Jurkat, Clone E6-1 (cell line): ENCODE measurements at places on chromosomes 3 and 15.

DNA sequence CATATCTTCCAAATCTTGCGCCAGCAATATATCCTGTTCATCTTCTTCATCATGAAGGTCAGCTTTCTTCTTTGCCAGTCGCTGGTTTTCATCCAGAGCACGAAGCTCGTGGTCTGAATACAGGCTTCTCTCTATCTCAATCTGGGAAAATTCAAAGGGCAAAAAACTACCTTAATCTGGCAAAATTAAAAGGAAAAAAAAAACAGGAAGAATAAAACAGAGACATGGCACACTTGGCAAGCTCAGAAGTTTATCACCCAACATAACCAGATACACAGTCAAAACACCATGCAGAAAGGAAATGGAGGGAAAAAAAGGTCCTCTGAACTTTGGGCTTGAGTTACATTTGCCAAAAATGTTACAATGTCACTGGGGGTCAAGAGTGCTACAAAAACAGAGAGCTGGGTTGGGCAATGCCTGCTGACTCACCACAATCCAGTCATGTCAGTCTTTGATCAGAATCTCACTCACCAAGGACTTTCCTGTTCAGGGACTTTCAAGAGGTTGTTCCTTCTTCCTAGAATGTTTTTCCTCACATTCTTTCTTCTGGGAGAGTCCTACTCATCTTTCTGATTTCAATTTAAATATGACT lies 1.5 kb downstream of the MRPL46 start:
- no peak for DNase-seq

GRCh38 chr3:175546115-175546514 lies 687.0 kb downstream of the NAALADL2 start:
- DNase-seq = no peak

- no peak for DNase-seq
Observed at GRCh38 chr3:14810070-14810791, 8.5 kb upstream of the FGD5 start.

DNA sequence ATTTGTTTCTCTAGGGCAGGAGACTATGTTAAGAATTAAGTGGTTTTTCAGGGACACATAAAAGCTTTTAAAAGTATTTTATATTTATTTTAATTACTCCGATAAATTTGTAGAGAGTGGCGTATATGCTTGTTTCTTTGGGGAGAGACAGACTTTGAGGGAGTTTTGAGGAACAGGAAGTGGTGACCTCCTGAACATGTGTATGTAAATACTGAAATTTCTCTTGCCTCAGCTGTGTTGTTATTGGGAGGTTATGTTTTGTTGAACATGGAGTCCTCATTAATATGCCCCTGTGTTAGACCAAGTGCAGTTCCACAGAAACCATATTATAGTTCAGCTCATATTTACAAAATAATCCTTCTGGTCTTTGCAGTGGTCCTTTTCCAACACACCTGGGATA lies 41.8 kb upstream of the UTS2B start:
- DNase-seq = no peak

- DNase-seq = no peak
Observed at GRCh38 chr3:23837691-23838090, 31.9 kb downstream of the UBE2E1 start.

DNA sequence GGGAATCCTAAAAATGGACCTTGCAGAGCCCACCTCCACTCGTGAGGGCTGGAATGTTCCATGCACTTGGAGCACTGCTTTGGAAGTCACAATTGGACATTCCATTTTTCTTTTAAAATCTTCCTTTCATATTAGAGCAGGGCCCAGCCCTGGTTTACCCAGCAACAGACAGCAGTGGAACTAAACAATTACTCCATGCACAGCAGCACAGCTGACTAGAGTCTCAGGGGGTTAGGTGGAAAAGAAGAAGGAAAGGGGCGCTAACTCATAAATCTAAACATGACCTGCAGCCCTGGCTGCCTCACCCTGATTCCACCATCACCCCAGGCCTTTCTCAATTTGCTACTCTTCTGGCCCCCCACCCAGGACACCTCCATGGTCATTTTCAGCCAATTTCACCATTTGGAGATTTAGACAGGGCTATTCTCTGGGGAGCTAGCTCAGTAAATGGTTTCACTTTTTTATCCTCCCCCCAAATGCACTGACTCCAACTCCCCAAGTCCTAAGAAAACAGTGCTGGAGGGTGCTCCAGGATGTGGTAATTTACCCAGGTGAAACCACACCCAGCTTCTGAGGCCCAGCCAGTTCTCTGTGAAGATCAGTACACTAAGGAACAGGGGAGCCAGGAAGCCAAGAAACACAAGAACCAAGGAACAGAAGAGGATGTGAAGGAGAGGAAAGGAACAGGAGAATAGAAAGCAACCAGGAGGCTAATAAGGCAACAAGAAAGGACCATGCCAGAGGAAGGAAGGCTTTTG lies 1.6 kb upstream of the LRRC31 start:
- peak; percentile 68 for DNase-seq

DNA sequence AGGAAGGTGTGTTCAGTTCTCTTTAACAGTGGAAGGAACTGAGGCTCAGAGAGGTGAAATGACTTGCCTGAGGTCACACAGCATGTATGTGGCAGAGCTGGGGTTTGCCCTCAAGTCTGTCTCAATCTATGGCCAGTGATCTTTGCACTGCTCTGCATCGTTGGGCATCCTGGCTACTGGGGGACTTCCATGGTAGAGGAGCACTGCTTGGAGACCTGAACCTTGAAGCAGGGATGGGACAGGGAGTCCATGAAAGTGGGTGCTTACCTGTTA lies 2.0 kb downstream of the CORO2B start:
- no peak for DNase-seq
